ENCODE measurements at places on chromosomes 7 and 10. TPM values are rescaled to one million over a fixed set of nuclear protein-coding genes. Genes with fewer than 3 reads are reported as not detected.

- H3K36me3 ChIP-seq, result no peaks in the 10 kb centered on the region
- H3K4me1 ChIP-seq, result no peaks in the 10 kb centered on the region
- no peak overlapping the region for H3K27ac ChIP-seq
- no peaks in the 10 kb centered on the region for H3K27me3 ChIP-seq
- no peak overlapping the region for H3K4me3 ChIP-seq
Observed at GRCh38 chr7:22627136-22627535, 99.9 kb upstream of the IL6 start.

DNA sequence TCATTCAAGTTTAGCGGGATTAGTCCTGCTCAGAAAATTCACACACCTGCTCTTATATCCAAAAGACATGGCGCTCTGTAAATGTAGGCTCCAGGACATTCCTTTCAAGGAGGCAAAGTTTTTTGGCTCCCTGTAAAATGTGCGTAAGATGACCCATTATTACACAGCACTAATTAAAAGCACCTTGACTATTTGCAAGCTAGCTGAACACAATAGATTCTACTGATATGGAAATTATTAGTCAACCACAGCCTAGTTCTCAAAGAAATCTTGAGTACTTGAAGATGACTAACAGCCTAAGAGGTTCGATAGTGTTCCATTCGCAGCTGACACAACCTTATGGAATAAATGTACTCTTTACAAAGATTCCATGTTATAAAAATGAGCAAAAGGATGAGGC, 175.2 kb downstream of the BMPER start:
- H3K4me3 ChIP-seq, result no peak overlapping the region
- H3K27me3 ChIP-seq, result no peaks in the 10 kb centered on the region
- H3K4me1 ChIP-seq, result no peaks in the 10 kb centered on the region
- H3K36me3 ChIP-seq, result peaks cover 3% of the 10 kb centered on the region

GRCh38 chr7:83732305-83732704, 83.4 kb upstream of the SEMA3E start:
- H3K36me3 ChIP-seq, result no peaks in the 10 kb centered on the region
- no peak overlapping the region for H3K27ac ChIP-seq
- H3K4me3 ChIP-seq, result no peak overlapping the region
- H3K27me3 ChIP-seq, result no peaks in the 10 kb centered on the region
- no peak for DNase-seq
- peaks cover 6% of the 10 kb centered on the region for H3K4me1 ChIP-seq

DNA sequence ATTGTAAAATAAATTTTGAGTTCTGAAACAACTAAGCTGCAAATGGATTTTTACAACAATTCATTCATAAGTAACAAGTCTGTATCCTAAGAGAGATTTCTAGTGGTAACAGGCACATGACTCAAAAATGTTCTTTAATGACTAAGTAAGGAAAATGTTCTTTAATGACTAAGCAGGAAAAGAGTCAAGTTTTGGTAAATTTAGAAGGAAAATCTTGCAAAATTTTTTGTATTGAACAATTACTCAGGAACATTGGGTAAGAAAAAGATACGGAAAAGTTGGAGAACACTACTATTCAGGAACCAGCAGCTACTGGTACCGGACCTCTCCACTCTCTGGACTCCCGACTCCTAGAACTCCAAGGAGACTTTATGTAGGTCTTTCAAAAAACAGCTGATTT, 33.5 kb downstream of the HYCC1 start:
- no peak for DNase-seq
- H3K4me3 ChIP-seq, result no peak overlapping the region
- no peaks in the 10 kb centered on the region for H3K27me3 ChIP-seq

The GBX1 gene
- total RNA-seq, result 0.41 TPM

The TMEM130 gene
- total RNA-seq, result 0.17 TPM

Measured in type B pancreatic cell (in vitro differentiated cells).